Stimulated activated CD8-positive, alpha-beta memory T cell treated with anti-CD3 and anti-CD28 coated beads, Interleukin-15, amount 100 ng/mL, for 4 hours (primary cell): ENCODE measurements at places on chromosomes 3 and 15.
A peak's percentile ranks its signal among the peaks of the same experiment; 100 is the strongest.

- DNase-seq: no peak
Measured at GRCh38 chr3:50633230-50633790, 16.4 kb downstream of the MAPKAPK3 start.

DNA sequence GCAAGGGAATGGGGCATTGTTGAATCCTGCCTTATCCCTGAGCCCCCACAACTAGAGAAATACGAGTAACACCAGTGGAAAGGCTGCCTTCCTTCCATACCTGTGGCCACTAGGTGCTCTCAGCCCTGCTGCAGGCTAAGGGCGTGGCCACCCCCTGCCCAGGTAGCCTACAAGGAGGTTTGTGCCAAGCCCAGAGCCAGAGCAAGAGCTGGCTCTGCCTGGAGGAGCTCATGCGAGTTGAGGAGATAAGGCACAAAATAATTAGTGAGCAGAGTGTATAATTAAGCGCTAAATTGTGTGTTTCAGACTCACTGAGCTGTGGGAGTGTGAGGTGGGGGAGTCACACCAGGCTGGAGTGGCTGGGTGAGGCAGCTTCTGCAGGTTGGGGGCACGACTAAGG lies 49.2 kb downstream of the TPRA1 start:
- no peak for DNase-seq

- no peak for DNase-seq
Measured at GRCh38 chr3:128906031-128906803, 26.8 kb downstream of the ACAD9 start.

- peak; percentile 41 for DNase-seq
Measured at GRCh38 chr3:46829699-46830208, 33.5 kb downstream of the MYL3 start.

- no peak for DNase-seq
Measured at GRCh38 chr3:129577366-129577765, 29.1 kb downstream of the PLXND1 start.

- no peak for DNase-seq
Measured at GRCh38 chr3:101970212-101970611, 120.9 kb downstream of the NFKBIZ start.

DNA sequence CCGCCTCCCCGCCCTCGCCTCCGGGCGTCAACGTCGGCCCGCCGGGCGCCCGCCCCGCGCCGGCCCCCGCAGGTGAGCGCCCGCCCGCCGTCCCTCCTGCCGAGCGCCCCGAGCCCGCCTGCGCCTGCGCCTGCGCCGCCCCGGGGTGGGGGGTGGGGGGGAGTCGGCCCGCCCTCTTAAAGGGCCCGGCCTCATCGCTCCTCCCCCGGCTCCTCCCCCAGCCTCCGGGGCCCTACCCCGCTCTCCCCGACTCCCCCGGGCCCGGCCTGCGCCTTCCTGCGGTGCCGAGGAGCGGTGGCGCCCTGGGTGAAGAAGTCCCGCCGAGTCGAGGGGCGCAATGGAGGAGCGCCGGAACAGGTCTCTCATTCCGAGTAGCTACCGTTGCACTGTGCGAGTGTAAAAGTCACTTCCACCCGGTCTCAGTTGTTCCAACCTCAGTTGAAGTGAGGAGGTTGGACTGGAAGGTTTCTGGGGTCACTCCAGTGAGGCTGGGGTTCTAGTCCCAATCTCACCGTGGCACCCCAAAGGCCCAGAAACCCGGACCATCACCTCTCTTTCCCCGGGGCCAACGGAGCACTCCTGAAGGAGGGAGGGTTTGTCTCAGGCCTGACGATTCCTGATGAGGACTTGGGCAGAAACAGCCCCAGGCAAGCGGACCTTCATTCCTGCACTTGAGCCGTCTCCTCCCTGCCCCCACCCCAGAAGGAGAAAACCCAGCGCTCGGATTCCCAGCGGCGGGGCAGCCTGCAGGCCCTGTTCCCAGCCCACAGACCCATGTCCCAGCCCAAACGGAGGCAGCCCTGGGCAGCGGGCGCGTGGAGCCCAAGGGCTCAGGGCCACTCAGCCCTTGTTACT lies 1.5 kb upstream of the TNK2 start:
- peak; percentile 76 for DNase-seq

GRCh38 chr3:133452641-133453319 lies 52.9 kb downstream of the BFSP2 start:
- DNase-seq: no peak

DNA sequence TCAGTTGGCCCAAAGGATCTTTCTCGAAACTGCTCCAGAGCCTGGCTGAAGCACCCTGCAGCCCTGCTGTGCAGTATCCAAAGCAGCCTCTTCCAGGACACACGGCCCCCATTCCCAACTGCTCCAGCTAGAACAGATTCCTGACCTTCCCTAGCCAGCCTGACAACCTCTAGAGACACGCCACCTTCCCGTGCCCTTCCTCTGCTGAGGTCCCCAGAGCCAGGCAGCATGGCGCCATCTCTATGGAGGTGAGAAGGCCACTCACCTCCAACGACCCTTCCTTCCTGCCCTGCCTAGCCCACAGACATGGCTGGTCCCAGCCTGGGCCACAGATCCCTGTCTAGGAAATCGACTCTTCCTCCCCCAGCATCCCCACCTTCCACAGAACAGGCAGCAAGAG lies 3.1 kb downstream of the KIF7 start:
- DNase-seq: no peak

DNA sequence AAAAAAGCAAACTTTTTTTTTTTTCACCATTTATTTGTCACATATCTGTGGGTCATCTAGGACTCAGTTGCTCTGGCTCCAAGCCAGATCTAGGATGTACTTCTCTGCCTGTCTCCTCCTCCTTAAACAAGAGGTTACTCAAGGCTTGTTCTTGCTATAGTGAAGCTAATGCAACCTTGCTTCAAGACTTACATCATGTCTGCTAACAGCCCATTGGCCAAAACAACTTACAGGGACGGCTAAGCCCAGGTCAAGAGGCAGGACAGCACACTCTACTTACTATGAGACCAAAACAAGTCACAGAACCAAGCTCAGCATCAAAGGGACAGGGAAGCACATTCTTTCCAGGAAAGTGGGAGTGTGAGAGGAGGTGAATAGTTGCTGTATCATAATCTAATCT lies 123.8 kb upstream of the BNIP2 start:
- DNase-seq: no peak

DNA sequence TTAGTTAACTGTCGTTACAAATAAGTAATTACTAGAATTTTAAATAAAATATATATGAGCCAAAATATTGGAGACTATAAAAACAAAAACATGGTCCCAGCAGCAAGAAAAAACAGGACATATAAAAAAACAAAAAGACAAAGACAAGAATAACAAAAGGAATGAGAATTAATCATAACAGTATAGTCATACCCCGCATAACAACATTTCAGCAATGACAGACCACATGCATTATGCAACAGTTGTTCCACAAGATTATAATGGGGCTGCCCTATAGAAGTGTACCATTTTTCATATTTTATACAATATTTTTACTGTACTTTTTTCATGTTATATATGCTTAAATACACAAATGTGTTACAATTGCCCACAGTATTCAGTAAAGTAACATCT lies 5.6 kb downstream of the HLTF start:
- no peak for DNase-seq

GRCh38 chr3:63060412-63060811 lies 185.2 kb upstream of the CADPS start:
- DNase-seq: no peak

- DNase-seq: peak; percentile 35
Measured at GRCh38 chr15:33126559-33127290, 67.8 kb downstream of the FMN1 start.

DNA sequence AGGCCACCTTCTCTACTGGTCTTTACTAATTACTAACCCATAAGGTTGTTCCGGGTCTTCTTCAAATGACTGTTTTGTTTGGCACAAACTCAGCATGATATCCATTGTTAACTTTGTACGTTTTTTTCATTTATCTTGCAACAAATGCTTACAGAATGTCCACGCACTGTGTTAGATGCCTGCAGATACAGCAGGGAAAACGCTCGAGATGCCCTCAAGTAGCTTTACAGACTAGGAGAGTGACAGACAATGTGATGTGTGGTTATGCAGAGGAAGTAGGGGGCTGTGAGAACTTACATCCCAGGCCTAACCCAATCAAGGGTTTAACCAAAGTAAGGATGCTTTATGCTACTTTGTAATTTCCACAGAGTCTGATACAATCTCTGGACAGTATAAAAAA lies 949 bp upstream of the RFC4 start:
- no peak for DNase-seq

- no peak for DNase-seq
Measured at GRCh38 chr15:99895189-99895955, 162.1 kb upstream of the LYSMD4 start.

DNA sequence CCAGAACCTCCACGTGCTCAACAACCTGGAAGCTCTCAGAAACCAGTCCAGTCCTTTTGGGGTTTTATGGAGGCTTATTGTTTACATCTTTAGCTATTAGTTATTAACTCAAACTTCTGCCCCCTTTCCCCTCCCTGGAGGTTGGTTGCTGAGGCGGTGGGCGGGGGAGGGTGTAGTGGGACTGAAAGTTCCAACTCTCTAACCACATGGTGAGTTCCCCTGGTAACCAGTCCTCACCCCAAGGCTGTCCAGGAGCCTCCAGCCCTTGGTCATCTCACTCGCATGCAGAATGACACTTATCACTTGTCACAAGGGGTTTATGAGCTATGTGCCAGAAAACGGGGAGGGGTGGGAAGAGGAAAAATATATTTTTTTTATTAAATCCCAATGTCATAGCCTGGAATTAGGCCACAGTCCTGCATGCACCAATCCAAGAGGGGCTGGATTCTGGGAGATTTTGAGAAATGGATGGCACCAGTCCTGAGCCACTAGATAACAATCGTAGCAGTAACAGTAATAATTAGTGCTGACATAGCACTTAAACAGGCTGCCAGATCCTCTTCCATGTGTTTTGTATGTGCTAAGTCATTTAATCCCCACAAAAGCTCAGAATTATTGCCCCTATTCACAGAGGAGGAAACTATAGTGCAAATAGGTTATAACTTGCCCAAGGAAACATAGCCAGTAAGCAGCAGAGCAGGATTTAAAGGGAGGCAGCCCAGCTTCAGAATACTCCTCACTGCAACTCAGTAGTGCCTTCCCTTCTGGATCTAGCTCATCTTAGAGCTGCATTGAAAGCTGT lies 85.7 kb downstream of the CRYGS start:
- no peak for DNase-seq

DNA sequence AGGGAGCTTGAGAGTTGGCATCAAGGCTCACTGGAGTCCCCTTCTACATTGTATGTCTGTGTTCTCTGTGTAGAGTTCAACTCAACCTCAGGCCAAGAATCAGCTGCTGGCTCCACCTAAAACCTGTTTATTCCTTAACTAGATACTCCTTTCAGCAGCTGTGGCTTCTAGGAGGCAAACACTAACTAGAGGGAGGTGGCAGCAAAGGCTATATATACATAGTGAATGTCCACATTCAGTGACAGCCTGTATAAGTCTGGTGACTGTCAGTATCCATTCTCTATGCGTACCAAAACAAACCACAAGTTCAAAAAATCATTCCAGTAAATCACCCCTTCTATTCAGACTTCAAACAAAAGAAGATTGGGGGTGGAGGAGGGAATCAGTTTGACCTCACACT lies 184.3 kb downstream of the CDIN1 start:
- no peak for DNase-seq

DNA sequence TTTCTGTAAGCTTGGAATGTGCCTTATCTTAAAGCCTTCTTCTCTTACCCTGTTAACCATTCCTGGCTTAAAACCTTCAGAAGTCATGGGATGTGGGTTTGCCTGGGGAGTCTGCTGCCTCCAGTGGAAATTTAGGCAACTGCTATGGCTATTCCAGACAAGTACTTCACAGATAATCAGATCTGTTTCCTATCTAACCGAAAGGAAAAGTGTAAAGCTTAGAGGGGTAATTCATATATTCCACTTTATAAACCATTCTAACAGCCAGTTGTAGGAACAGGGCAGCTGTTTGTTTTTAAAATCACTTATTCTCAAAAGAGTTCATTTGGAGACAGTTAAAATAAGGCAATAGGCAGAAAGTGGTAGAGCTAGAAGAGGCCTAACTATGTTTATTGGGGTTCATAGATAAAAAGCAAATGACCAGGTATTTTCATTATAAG lies 219.9 kb downstream of the TCF12 start:
- no peak for DNase-seq
